Kidney (tissue), 22 donors: ENCODE measurements at places on chromosomes 13 and 19. TPM values are rescaled to one million over a fixed set of nuclear protein-coding genes. Genes with fewer than 3 reads are reported as not detected.

The NMRK2 gene
- 0.69 TPM for total RNA-seq

The PRKCG gene
- total RNA-seq: not detected

The CHAMP1 gene
- 23.3 TPM for total RNA-seq

DNA sequence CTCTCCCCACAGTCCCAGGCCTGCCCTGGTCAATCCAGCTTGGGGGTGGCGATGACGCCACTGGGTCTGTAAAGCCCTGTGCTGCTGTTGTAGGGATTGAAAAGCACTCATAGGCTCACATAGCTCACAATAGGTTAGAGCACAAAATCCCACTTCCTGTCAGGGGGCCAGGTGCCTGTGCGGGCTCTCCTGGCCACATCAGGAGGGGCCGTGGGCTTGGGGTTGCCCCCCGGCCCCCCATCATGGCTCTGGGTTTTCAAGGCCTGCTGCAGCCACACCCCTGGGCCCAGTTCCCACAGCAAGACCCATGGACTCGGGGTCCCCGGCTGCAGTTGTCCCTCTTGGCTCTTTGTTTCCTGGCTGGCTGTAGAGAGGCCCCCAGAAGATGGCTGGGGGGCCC, 62.9 kb downstream of the SMARCA4 start:
- DNase-seq: no peak

DNA sequence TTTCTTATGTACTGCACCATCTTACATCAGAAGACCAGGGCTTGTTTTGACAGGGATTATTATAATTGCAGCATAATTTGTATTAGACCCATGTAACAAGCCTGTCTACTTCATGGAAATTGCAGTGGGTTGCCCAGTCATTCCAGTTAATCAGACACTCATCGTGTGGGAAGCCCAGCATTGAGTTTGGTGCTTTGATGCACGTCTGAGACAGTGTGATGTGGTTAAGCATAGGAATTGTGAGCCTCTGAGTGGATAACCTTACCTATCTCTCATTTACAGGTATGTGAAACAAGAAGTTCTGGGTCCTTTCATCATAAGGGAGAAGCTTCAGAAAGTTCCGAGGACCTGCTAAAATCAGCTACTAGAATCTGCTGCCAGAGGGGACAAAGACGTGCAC, 12.8 kb downstream of the RGCC start:
- DNase-seq: no peak

DNA sequence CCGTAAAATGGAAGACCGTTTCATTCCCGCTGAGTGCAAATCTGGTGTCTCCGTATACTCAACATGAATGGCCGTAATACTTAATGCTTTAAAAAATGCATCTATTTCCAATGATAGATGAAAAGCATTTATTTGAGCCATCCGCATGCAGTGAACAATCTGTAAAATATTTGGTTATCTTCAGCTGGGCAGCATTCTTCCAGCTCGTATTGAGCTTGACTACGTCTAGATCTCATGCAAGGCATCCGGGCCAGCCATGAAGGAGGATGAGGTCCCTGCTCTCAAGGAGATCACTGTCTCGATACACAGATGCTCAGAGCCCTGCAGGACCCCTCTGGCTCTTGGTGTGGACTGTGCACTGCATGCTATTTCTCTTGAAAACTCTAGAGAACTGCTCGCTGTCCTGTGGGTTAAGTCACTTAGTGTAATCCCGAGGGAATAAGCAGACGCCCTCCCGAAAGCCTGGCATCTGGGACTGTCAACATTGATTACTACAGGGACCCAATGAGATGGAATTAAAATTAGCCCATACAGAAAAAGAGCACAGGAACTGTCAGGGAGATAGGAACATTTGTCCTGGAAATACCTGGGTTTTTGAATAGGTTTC, 112.4 kb upstream of the RNF113B start:
- no peak for DNase-seq

DNA sequence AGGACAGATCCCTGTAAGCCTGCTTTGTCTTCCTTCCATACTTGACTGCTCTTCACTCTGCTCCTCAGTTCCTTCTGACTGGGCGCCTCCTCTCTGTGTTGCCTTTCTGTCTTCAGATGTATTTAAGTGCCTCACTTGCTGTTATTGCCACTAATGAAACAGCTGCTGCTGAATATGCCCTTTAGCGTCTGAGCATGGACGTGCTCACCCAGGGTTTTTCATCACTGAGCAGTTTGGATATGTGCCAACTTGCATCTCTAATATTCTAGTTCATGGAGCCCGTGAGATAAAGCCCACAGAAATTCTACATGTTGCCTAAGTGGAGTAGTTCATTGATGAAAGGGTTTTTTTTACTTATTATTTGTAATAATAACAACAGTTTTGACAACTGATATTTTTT, 198.2 kb downstream of the MYO16 start:
- no peak for DNase-seq
